ENCODE measurements at places on chromosomes 7 and 10.
A peak's percentile ranks its signal among the peaks of the same experiment; 100 is the strongest.

DNA sequence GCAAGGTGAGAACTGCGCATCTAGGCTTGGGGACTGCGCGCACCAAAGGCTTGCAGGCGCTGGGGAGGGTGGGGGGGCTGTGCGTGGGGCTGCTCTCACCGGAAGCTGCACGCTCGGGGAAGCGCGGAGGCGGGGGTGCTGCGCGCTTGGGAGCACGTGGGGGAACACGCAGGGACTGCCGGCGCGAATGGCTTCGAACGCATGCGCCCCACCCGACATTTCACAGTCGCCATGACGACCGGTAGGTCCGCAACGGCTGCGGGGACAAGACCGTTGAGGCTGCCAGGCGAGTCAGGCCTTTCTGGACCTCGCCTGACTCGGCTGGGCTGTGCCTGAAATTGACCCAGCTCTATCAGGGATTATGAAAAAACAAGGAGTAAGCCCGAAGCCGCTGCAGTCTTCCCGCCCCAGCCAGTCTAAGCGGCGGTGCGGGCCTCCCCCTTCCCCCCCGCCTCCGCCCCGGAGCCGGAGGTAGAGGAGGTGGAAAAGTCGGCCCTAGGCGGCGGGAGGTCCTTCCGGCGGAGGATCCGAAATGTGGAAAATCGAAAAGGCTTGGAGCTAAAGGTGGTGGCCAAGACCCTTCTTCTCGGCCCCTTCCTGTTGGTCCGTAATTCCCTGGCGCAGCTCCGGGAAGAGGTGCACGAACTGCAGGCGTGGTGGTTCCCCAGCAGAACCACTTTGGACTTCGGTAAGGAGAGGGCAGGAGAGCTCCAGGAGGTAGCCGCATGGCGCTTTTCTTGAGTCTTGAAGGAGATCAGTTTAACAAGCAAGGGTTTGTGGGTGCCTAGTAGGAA is 34.9 kb upstream of the STEAP1 start:
- peak; percentile 20 for DNase-seq

- no peak for DNase-seq
Observed at GRCh38 chr10:68594405-68594804, 34.3 kb downstream of the TET1 start.

DNA sequence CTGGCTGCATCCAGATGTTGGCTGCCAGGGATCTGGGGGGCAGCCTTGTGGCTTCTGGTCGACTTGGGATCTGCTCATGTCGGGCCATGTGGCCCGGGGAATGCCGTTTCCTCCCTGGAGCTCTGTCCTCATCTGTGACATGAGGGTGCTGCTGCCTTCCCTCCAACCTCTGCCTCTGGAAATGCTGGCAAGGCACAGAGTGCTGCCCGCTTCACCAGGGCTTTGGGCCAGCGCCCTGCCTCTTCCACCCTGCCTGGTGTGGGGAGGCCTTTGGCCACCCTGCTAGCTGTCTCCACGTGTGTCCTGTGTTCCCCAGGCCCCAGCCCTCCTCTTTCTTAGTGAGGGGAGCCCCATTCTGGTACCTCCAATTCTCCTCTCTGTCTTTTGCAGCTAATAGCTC is 5.8 kb upstream of the SMARCD3 start:
- DNase-seq, result no peak

DNA sequence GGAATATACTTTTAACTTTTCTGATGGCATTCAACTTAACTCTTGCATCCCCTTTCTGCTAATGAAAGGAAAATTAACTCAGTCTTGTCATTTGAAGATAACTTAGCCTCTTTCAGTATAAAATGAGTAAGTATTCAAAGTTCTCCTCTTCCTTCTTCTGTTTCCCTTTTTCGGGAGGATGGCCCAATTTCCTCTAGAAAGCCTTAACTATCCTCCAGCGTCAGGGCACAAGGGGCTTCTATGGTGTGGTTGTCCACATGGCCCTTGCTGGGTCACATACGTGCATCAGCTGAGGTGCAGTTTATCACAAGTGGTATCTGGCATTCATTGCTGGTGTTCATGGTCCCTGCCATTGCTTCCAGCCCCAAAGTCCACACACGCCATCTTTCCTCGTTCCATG is 17.8 kb upstream of the GSAP start:
- DNase-seq, result no peak

DNA sequence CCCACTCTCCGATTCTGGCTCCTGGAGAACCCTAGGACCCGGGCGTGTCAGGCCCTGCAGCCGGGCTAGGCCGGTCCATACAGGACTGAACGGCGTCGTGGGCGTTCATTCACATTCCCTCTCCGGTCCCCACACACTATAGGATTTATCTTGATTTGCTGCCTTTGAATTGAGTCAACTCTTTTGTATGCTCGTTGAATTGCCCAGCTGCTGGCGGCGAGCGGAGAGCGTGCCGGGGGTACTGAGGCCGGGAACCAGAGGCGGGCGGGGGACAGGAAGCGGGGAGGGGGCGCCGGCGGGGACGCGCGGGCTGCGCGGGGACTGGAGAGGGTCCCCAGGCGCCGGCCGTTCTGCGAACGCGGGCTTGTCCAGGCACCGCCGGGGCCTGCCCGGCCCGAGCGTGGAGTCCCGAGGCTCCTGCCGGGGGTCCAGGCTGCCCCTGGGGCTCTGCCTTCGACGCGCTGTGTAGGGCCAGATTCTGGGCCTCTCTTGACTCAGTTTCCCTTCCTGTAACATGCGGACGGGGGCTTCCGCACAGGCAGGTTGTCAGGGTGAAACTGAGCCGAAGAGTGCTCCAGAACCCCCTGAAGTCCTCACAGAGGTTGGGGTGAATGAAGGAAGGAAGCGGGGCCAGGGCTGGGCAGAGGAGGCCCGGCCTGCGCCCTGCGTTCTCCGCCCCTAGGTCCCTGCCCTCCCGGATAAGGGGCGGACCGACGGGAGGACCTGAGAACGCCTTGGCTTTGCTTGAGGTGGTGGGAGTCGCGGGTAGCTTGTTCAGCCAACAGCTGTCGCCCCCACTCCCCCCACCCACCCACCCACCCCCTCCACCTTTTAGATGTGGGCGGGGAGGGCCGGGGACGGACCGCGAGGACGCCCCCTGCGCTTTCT is 769 bp upstream of the ELFN1 start:
- no peak for DNase-seq

GRCh38 chr7:148022832-148023231 is 567.7 kb upstream of the C7orf33 start:
- no peak for DNase-seq

DNA sequence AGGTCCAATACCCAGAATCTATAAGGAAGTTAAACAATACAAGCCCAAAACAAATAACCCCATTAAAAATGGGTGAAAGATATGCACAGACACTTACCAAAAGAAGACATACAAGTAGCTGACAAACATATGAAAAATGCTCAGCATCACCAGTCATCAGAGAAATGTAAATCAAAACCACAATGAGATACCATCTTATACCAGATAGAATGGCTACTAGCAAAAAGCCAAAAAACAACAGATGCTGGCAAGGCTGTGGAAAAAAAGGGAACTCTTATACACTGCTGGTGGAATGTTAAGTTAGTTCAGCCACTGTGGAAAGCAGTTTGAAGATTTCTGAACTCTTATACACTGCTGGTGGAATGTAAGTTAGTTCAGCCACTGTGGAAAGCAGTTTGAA is 331.1 kb downstream of the KIF20B start:
- no peak for DNase-seq

- peak; percentile 2 for DNase-seq
Observed at GRCh38 chr10:59465088-59465487, 102.7 kb upstream of the FAM13C start.

GRCh38 chr7:140230861-140231770 is 54.3 kb upstream of the KDM7A start:
- DNase-seq, result peak; percentile 22

- DNase-seq, result no peak
Observed at GRCh38 chr10:74384615-74385183, 233.7 kb downstream of the ADK start.

- no peak for DNase-seq
Observed at GRCh38 chr10:12484941-12485805, 135.8 kb downstream of the CAMK1D start.

GRCh38 chr7:156055206-156055822 is 243.1 kb upstream of the SHH start:
- no peak for DNase-seq

GRCh38 chr10:110973400-110973799 is 54.0 kb downstream of the SHOC2 start:
- DNase-seq, result no peak

DNA sequence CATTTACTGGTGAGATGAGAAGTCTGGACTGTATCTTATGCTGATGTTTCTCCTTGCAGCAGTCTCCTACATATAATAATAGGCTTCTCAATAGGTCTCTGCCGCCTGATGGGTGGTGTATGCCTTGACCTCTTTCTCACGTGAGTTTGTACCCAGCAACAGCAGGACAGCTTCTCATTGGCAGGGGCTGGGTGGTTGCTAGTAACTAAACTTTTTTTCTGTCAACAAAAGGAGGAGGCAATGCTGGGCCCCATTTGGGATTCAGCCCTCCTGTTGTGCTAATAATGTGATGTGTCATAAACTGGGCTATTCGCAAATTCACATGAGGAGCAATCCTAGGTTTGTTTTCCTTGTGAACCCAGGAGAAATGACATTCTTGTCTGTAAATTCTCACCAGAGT is 533.6 kb downstream of the GATA3 start:
- DNase-seq, result no peak

DNA sequence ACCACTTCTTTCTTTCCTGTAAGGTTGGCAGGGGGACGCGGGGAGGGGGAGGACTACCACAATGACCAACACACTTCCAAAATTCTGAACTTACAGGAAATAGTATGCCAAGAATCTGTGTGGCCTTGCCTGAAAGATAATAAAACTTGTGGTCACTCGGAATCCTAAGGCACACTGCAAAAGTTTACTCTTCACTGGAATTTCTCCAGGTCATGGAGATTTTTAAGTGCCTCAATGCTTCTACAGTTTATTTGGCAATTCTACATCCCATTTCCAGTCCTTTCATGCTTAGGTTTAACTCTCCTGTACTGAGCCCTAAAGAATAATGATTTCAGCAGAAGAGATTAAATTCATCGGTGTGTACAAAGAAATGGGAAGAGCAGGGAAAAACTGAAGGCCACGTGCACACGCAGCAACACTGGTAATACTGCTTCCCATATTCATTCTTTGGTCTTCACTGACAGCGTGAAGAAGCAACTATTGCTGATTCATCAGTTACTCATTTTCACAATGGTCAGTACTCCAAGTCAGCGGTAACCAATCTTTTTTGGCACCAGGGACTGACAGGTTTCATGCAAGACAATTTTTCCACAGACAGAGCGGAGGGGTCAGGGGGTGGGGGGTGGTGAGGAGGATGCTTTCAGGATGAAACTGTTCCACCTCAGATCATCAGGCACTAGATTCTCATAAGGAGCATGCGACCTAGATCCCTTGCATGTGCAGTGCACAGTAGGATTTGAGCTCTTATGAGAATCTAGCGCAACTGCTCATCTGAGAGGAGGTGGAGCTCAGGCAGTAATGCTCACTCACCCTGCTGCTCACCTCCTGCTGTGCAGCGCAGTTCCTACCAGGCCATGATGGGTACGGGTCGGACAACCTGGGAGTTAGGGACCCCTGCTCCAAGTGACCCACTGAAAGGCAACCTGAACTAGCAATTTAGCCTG is 9.8 kb downstream of the LARP4B start:
- DNase-seq, result no peak

GRCh38 chr10:125093974-125094705 is 66.2 kb downstream of the CTBP2 start:
- DNase-seq, result no peak

DNA sequence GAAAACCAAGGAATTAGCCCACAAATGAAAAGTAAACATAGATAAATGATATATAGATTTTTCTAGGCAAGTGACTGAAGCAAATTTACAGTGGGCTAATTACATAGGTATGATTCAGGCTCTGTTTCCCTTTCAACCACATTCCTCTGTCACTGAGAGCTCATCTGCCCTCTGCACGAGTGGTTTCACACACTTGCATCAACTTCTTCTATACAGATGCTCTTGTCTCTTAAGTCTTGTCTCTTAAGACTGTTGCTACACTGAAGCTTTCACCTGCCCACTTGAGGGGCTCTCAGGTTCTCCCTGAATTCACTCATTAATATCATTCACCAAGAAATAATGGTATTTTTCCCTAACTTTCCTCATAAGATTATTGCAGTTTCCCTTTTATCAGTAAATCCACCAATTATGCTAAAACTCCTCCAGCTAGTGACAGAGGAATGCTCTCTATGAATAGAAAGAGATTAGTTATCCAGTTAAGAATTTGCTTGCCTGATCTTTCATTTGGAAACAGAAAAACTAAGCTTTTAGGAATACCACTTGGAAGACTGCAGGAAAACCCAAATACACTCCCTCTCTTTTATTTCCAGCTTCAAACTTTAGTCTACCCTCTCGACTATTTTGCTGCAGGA is 95.7 kb downstream of the ELAPOR2 start:
- DNase-seq, result no peak

DNA sequence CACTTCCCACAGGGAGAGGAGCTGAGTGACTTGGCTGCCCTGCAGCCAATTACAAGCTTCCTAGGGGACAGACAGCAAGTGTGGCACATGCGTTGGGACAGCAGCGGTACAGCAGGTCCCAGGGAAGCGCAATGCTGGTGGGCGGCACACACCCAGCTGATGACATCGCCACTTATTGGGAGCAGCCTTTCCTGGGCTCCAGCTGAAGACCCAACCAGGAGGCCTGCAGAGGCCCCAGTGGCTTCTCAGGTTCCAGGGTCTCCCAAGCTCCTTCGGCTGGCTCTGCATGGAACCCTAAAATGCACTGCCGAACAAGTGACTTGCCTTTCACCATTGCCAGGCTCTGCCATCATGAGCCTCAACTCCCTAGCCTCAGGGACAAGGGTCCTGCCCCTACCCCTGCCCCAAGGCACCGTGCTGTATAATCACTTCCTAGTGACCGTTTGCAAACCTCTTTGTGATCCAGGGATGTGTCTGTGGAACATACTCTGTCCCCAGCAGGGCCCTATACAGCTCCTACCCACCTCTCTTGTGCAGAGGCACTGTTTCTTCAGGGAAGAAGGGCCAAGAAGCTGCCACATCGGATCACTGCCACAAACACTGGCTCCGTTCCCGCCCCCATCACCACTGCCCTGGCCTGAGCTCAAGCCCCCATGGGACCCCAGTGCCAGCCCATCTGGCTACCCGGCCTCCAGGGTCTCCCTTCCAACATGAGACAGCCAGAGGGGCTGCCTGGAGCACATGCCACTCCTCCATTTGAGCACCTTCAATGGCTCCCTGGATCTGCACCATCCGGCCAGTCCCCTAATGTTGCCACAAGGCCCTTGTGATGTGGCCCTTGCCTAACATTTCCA is 19.3 kb upstream of the SLIT1 start:
- DNase-seq, result no peak

GRCh38 chr7:6497637-6497905 is 49.8 kb upstream of the DAGLB start:
- no peak for DNase-seq

DNA sequence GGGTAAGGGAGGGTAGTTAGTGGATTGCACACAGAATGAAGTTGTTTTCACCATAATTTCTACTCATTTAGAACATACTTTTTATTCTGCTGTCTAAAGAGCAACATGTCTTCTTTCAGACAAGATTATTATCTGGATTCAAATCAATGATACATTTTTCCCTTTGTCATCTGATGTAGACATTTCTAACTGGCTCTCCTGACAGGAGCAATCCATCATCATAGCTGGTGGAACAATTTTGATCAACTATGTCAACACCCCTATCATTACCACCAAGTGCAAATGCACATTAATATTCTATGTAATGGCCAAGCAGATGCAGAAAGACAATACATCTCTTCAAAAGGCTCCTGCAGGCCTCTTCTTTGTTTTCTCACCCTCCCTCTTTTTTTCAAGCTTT is 672.9 kb upstream of the LRRTM3 start:
- no peak for DNase-seq

All from substantia nigra (tissue), 51 donors.